Natural killer cell (primary cell): ENCODE measurements at places on chromosomes 2 and 18. TPM values are rescaled to one million over a fixed set of nuclear protein-coding genes. Genes with fewer than 3 reads are reported as not detected.

Gene TMEM247
- total RNA-seq: not detected

Gene C2orf78
- total RNA-seq: not detected

- peaks cover 6% of the 10 kb centered on the region for H3K36me3 ChIP-seq
- H3K4me1 ChIP-seq: no peaks in the 10 kb centered on the region
- no peaks in the 10 kb centered on the region for H3K27me3 ChIP-seq
- no peak overlapping the region for H3K4me3 ChIP-seq
Measured at GRCh38 chr2:143603035-143603655, 473.9 kb downstream of the ARHGAP15 start.

- no peaks in the 10 kb centered on the region for H3K4me1 ChIP-seq
- H3K36me3 ChIP-seq: no peaks in the 10 kb centered on the region
- H3K4me3 ChIP-seq: no peak overlapping the region
Measured at GRCh38 chr2:218829868-218830451, 1.6 kb downstream of the PRKAG3 start.

- no peak overlapping the region for H3K27ac ChIP-seq
- no peak overlapping the region for H3K4me3 ChIP-seq
- no peaks in the 10 kb centered on the region for H3K27me3 ChIP-seq
- DNase-seq: no peak
Measured at GRCh38 chr18:74818516-74819175, 221.0 kb downstream of the ZNF407 start.

Gene ALPG
- not detected for total RNA-seq

Gene ANKRD44
- 376 TPM for total RNA-seq

GRCh38 chr18:23498117-23498516 is 5.2 kb upstream of the RMC1 start:
- H3K4me1 ChIP-seq: peaks cover 27% of the 10 kb centered on the region
- H3K36me3 ChIP-seq: no peaks in the 10 kb centered on the region
- peak overlapping the region; percentile 7 for H3K27ac ChIP-seq
- no peaks in the 10 kb centered on the region for H3K27me3 ChIP-seq
- no peak overlapping the region for H3K4me3 ChIP-seq

DNA sequence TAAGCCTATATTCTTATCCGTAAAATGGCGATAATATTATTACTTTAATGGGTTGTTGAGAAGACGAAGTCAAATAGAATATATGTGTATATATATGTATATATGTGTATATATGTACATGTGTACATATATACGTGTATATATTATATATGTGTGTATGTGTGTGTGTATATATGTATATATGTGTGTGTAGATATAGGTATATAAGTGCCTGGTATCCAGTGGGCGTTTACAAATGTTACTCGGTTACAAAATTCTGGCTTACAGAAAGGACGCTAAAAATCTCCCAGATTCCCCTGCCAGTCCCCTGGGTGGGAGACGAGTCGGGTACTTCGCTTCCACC is 295 bp upstream of the MTX2 start:
- peaks cover 6% of the 10 kb centered on the region for H3K4me1 ChIP-seq
- H3K27me3 ChIP-seq: no peaks in the 10 kb centered on the region
- no peak overlapping the region for H3K27ac ChIP-seq
- no peak for DNase-seq
- H3K4me3 ChIP-seq: peak overlapping the region; percentile 83

- no peak for DNase-seq
- H3K4me1 ChIP-seq: no peaks in the 10 kb centered on the region
- H3K4me3 ChIP-seq: no peak overlapping the region
Measured at GRCh38 chr18:59661891-59662701, 35.1 kb downstream of the CCBE1 start.

DNA sequence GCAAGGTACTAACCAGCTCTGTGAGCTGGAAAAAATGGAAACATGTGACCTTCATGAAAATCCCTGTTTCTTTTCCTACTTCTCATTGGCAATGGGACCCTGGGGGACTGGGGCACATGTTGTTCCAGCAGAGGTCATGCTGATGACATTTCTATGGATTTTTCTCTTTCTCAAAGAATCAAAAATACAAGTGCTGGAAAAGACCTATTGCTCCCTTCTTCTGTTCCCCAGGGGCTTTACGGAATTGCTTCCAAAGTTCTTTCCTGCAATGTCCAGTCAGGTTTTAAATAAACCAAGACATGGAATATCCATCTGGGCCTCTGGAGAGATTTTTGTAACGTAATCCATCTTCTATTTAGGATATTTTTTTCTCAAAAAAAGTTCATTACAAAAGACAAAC is 1006.1 kb upstream of the CELF4 start:
- H3K27me3 ChIP-seq: no peaks in the 10 kb centered on the region
- no peaks in the 10 kb centered on the region for H3K36me3 ChIP-seq
- peaks cover 14% of the 10 kb centered on the region for H3K4me1 ChIP-seq
- no peak for DNase-seq
- no peak overlapping the region for H3K27ac ChIP-seq
- H3K4me3 ChIP-seq: no peak overlapping the region

DNA sequence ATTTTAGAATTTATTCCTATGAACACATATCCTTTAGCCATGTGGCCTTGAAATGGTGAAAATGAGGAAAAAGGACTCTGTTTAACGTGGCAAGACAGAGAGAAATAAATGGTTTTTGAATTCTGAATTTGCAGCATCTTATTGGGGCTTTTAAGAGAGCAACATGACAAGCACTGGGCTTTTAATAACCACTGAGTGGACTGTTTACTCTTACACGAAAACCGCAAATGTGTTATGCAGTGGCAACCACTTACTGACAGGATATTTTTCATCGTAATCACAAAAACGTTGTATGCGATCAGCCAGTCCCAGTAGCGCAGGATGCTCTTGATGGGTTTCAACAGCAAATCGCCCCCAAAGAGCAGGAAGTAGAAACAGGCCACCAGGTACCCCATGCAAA is 226.6 kb downstream of the NAPG start:
- H3K27ac ChIP-seq: no peak overlapping the region
- no peak for DNase-seq
- no peaks in the 10 kb centered on the region for H3K4me1 ChIP-seq
- H3K27me3 ChIP-seq: no peaks in the 10 kb centered on the region
- H3K4me3 ChIP-seq: no peak overlapping the region

GRCh38 chr18:27491772-27492171 is 306.7 kb upstream of the CHST9 start:
- no peaks in the 10 kb centered on the region for H3K4me1 ChIP-seq
- no peak for DNase-seq
- no peak overlapping the region for H3K27ac ChIP-seq
- H3K4me3 ChIP-seq: no peak overlapping the region
- H3K27me3 ChIP-seq: no peaks in the 10 kb centered on the region

GRCh38 chr18:2777241-2777640 is 69.6 kb upstream of the EMILIN2 start:
- H3K4me1 ChIP-seq: no peaks in the 10 kb centered on the region
- H3K4me3 ChIP-seq: no peak overlapping the region
- H3K27ac ChIP-seq: no peak overlapping the region
- DNase-seq: no peak
- H3K27me3 ChIP-seq: no peaks in the 10 kb centered on the region
- H3K36me3 ChIP-seq: peaks cover 81% of the 10 kb centered on the region

GRCh38 chr2:57615855-57616556 is 430.6 kb upstream of the VRK2 start:
- no peak for DNase-seq
- H3K27ac ChIP-seq: no peak overlapping the region
- H3K36me3 ChIP-seq: no peaks in the 10 kb centered on the region
- no peak overlapping the region for H3K4me3 ChIP-seq
- H3K27me3 ChIP-seq: no peaks in the 10 kb centered on the region

- H3K36me3 ChIP-seq: no peaks in the 10 kb centered on the region
- no peak overlapping the region for H3K4me3 ChIP-seq
- no peaks in the 10 kb centered on the region for H3K4me1 ChIP-seq
- no peak overlapping the region for H3K27ac ChIP-seq
- H3K27me3 ChIP-seq: no peaks in the 10 kb centered on the region
- DNase-seq: no peak
Measured at GRCh38 chr2:15133461-15133860, 427.7 kb downstream of the NBAS start.

GRCh38 chr2:64866797-64867196 is 122.4 kb upstream of the SLC1A4 start:
- H3K4me1 ChIP-seq: peaks cover 33% of the 10 kb centered on the region
- peaks cover 3% of the 10 kb centered on the region for H3K27me3 ChIP-seq
- H3K4me3 ChIP-seq: no peak overlapping the region
- no peak for DNase-seq
- no peak overlapping the region for H3K27ac ChIP-seq

DNA sequence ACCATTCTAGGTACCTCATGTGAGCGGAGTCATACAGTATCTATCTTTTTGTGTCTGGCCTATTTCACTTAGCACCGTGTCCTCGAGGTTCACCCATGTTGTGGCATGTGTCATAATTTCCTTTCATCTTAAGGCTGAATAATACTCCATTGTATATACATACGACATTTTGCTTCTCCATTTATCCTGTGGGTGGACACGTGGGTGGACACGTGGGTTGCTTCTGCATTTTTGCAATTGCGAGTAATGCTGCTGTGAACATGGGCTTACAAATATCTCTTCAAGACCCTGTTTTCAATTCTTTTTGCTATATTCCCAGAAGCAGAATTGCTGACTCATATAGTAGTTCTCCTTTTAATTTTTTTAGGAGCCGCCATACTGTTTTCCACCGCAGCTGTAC is 243.6 kb upstream of the EPAS1 start:
- H3K27ac ChIP-seq: no peak overlapping the region
- no peaks in the 10 kb centered on the region for H3K4me1 ChIP-seq
- DNase-seq: no peak
- H3K36me3 ChIP-seq: no peaks in the 10 kb centered on the region
